Brain pericyte (primary cell): ENCODE measurements at places on chromosomes 2 and 18.

GRCh38 chr2:208017721-208018120 is 7.6 kb downstream of the PLEKHM3 start:
- DNase-seq, result no peak

- DNase-seq, result no peak
These were observed 18.8 kb downstream of the EPHA4 start for GRCh38 chr2:221553333-221553732.

DNA sequence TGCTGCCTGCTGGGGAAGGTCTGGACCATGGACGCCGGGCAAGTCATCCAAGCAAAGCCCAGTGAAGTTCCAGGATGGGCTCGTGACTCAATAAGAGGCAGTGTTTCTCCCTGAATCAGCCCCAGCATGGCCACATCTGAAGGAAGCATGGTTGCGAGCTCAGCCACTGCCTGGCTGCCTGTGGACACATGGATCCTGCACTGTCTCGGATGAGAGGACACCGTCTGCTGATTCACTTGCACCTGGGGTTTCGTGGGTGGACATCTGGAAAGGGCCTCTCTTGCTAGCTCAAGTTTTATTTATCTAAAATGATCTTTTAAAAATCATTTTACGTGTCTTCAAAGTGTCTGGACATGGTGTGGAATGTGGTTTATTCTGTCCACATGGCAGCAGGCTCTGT is 224.8 kb upstream of the FN1 start:
- peak; percentile 54 for DNase-seq

GRCh38 chr2:68569604-68570003 is 73.8 kb upstream of the PROKR1 start:
- no peak for DNase-seq

GRCh38 chr2:15788455-15788829 is 151.9 kb upstream of the MYCN start:
- DNase-seq, result no peak

- DNase-seq, result no peak
These were observed 121.8 kb upstream of the HNMT start for GRCh38 chr2:137842430-137842829.

GRCh38 chr18:25299426-25300300 is 52.3 kb downstream of the ZNF521 start:
- DNase-seq, result no peak

DNA sequence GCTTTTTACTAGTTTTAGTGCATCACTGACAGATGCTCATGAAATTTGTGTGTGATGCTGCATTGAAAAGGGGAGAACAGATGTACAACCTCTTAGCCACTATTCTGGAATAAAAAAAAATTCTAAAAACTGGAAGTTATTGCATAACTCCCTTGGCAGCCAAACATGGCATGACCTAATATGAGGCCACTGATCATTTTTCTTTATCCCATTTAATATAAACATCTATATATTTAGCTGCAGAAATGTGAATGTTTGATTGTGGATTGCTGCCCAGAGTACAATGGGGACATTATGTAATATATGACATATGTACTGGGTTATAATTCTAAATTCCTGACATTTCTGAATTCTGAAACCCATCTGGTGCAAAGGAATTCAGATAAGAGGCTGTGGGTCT is 86.5 kb downstream of the CDCA7 start:
- DNase-seq, result no peak

GRCh38 chr2:8125741-8126711 is 555.8 kb upstream of the ID2 start:
- DNase-seq, result no peak

DNA sequence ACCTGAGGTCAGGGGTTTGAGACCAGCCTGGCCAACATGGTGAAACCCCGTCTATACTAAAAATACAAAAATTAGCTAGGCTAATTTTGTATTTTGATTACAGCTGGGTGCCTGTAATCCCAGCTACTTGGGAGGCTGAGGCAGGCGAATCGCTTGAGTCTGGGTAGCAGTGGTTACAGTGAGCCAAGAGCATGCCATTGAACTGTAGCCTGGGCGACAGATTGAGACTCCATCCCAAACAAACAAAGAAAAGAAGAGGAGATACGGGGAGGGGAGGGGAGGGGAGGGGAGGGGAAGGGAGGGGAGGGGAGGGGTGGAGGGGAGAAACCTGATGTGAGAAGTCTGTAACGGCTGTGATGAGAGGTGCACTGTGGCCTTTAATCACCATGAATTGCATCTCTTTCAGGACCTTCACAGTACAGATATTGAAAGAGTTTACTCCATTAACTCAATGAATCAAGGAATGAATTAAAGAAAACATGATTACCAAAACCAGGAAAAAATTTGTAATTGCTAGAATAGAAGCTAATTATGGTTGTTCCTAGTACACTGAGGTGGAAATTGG is 135.3 kb downstream of the CALCRL start:
- DNase-seq, result no peak

DNA sequence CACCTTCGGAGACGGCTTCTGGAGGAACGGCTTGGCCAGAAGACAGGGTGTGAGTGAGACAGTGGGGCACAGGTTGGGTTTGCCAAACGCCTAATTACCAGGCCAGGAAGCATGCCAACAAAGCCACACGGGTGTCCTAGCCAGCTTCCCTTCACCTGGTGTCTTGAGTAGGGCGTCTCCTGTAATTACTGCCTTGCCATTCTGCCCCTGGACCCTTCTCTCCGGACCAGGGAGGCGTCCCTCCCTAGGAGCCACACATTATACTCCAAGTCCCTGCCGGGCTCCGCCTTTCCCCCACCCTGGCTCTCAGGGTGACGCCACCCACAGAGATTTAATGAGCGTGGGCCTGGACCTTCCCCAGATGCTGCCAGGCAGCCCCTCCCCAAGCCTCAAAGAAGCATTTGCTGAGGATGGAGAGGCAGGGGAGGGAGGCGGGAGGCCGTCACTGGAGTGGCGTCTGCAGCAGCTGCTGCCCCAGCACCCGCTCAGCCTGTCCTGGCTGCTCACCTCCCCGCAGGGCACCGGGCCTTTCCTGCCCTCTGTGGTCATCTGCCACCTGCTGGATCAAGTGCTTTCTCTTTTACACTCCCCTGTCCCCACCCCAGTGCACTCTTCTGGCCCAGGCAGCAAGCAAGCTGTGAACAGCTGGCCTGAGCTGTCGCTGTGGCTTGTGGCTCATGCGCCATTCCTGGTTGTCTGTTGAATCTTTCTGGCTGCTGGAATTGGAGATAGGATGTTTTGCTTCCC is 20.7 kb downstream of the FOSL2 start:
- DNase-seq, result no peak

DNA sequence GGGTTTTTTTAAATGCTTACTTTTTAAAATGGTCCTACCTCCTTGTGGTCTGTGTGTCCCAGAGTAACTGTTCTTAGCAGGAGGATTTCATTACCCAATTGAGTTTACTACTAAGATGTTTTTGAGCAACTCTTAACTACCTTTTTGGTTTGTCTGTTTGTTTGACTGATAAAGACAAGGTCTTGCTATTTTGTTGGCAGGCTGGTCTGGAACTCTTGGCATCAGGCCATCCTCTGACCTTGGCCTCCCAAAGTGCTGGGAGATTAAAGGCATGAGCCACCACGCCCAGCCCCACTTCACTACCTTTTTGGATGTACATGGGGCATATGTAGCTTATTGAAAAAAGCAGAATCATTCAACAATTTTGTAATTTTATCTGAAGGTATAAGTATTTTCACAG is 14.9 kb downstream of the MRPS9 start:
- DNase-seq, result no peak

- no peak for DNase-seq
These were observed 354.8 kb downstream of the AKAIN1 start for GRCh38 chr18:4842287-4842686.
